ENCODE measurements at places on chromosomes 7 and 10.

GRCh38 chr7:16465469-16466361 is at the start of gene SOSTDC1:
Gene SOSTDC1 (minus strand): TSS chr7:16465738. CDS start chr7:16465668, 70 bp downstream.
- DNase-seq: no peak

DNA sequence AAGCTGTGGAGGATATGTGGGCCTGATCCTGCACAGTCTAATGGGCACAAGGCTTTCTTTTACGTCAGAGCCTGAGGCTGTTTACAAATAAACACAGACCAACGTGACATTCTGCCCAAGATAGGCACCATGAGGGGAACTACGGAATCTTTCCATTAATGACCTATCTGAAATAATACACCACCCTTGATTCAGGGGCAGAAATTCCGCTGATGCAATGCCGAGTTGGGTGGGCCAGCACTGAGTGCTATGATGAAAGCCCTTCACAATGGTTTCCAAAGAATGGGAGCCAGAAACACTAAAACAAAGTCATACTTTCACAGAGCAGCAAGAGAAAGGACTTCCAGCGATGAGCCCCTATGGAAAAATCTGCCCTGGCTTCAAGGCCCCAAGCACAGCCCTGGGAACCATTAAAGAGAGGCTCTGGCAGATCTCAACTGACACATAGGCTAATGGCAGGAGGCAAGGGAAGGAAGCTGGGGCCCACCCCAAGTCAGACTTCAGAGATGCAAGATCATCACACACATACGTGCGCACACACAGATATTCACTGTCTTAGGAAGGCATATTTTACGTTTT is 72.2 kb upstream of the DLX6 start:
- no peak for DNase-seq

DNA sequence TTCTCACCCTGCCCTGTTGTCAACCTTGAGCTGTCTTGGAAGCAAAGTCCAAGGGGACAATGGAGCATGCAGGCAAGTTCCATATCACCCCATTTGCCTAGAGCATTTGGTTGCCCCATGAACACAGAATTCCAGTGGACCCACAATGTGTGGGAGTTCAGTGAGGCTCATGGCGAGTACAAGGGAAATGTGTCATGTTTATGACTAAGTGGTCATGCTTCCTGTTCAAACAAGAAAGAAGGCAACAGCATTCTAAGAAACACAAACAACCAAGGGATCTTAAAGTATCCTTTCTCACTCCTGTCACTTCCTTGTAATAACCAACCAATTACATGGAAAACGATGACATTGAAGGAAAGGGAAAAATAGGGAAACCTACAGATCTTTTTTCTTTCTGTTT is 513.0 kb downstream of the INHBA start:
- no peak for DNase-seq

- DNase-seq: no peak
Measured at GRCh38 chr7:101747879-101748345, 69.5 kb upstream of the CUX1 start.

DNA sequence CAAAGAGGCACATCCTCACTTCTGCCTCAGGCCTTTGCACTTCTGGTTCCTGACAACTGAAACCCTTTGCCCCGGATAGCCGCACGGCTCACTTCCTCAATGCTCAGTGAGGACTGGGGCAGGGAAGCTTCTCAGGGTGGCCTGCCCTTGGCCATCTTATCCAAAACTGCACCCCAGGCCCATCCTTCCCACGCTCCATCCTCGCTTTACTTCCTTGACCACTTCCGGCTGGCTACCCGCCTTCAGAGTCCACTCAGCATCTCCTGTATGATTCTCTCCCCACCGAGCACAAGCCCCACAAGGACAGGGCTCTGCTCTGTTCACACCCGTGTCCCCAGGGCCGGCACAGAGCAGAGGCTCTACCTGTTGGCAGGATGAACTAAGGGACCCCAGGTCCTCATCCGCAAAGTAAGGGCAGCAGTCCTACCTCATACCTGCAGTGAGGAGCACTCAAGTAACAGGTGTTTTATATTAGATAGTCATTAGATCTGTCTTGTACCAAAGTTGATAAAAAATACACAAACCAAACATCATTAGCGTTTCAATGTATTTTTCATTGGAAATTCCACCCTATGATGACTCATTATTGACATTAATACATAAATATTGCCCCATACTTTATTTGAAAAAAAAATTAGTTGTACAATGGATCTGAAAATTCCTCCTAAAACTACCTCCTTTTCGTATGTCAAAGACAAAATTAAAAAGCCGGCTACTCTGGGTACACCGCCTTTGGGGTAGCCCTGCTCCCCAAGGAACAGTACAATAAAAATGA is 35.0 kb downstream of the GNA12 start:
- DNase-seq: no peak

- DNase-seq: peak; percentile 65
Measured at GRCh38 chr7:22192801-22193200, 164.2 kb downstream of the RAPGEF5 start.

- DNase-seq: no peak
Measured at GRCh38 chr10:83612050-83612449, 527.3 kb upstream of the GHITM start.

DNA sequence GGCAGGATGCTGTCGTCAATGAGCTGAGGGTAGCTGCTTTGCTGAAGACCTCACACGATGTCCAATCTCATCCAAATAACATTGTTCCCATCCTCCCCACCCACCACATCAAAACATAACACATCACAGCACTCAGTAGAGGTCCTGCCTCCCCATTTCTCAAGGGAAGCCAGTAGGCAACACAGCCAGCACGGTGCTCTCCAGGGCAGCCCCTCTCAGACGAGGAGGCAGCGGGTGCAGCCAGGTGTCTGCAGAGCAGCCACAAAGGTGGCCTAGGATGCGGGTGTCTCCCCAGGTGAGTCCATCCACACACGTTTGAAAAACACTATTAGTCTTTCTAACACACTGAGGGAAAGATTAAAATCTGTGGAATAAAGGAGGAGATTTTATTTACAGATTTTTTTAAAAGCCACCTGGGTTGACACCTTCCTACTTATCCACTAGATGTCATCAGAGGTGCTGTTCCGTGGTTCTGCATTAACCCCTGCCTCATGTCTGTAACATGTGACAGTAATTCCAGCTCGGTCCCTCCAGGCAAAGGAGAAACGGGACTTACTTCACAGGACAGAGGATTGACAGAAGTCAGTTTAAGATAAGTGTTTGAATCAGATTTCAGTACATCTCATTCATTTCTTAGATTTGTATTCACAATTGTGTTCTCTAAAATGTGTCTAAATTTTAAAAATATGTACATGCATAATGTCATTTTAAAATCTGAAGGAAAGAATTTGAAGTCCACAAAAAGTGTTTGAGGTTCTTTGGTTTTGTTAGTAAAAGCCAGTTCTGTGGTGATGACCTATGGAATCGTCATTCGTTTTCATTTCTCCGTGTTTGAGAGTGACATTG is 68.0 kb downstream of the LANCL2 start:
- DNase-seq: peak; percentile 67

- no peak for DNase-seq
Measured at GRCh38 chr7:157731126-157731525, 394.3 kb downstream of the DNAJB6 start.

DNA sequence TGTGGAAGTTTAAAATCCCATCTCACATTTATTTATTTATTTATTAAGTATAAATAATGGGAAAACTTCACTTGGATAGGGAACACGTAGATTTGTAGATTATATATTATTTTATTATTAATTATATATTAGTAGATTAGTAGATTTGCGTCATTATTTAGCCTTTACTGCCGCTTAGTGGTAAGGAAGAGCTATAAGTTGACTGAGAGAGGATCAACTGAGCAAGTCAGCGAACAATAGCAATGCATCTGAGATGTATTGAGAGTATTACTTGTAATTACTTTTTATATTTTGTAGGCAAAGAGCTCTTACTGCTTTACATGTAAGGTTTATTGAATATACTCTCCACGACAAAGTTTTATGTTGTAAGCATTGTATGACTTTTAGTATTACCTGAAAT is 244.5 kb upstream of the ANKRD30A start:
- DNase-seq: no peak

- no peak for DNase-seq
Measured at GRCh38 chr10:78170026-78170475, 136.4 kb downstream of the RPS24 start.

- no peak for DNase-seq
Measured at GRCh38 chr7:79454361-79454960, 994 bp upstream of the MAGI2 start.

GRCh38 chr7:113321201-113321600 is 202.8 kb upstream of the SMIM30 start:
- no peak for DNase-seq

DNA sequence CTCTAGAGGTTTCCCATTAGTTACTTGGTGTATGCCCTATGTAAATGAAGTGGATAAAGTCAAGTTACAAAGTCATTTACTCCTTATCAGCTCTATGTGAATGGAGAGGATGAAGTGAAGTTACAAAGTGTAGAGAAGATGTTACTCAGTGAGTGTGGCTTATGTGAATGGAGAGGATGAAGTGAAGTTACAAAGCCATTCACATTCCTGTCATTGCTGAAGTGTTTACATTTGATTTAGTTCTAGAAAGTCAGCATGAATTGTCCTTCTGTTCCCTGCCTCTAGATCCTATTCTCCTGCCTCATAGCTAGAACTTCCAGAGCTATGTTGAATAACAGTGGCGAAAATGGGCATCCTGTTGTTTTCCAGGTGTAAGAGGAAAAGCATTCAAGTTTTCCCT is 880.1 kb downstream of the DNAJB9 start:
- no peak for DNase-seq

DNA sequence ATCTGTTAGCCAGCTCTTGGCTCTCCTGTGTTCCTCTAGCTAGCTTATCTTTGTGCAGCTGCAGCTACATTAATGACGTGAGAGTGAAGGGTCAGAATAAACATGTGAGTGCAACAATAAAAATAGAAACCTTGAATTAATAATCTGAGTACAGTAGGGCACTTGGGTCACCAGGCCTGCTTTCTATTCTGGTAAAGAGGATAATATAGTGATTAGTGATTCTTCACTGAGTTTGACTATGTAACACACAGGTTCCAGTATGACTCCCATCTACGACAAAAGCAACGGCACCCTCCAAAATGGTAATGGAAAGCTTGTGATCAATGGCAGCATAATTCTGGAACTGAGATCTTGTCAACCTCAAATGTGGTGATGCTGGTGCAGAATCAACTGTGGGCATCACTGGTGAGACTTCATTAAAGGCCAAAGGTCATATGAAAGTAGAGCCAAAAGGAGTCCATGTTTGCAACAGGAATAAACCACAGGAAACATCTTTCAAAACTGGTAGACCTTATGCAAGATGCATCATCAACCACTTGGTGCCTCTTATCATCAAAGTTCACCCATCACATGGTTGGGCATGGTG is 77.6 kb downstream of the NRBF2 start:
- DNase-seq: no peak
